Globus pallidus (tissue), 1 donor: ENCODE measurements at places on chromosomes 12 and 14.
A peak's percentile ranks its signal among the peaks of the same experiment; 100 is the strongest.

DNA sequence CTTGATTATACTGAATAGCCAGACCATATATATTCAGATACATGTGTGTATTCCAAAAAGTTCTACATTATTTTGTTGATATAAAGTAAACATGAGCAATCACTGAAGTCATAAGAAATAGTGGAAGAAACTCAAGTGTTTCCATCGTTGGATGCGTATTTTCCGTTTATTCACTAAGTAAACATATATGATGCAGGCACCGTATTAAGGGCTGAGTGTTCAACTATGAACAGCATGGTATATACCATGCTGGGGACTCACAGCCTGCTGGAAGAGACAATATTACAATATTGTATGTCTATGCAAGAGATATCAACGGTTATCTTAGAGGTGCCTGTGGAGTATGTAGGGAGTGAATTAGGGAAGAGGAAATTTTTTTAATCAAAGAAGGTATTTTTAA, 1.2 kb downstream of the PYROXD1 start:
- no peak for DNase-seq

GRCh38 chr12:66905201-66905600, 226.3 kb upstream of the GRIP1 start:
- DNase-seq = no peak

DNA sequence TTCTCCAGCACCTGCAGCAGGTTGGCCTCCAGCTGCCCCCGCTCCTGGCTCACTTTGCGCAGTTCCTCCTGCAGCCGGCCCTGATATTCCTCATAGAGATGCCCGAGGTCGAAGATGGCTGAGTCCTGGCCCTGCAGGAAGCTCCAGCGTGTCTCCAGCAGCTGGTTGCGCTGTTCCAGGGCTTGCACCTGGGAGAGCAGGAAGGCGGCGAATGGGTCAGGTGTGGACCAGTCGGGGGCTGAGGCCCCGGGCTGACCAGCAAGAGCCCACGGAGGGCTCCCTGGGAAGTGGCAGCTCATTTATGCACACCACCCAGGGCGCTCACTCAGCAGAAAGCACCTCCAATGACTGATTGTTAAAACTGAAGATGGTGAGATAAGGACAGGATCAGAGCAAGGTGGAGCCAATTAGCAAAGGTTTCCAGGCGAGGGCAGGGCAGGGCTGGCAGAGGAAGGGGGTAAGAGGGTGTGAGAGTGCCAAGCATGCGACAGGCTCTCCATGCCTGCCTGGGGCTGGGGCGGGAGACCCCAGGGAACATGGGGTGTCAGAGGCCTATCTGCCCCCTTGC, 6.3 kb downstream of the KRT80 start:
- no peak for DNase-seq

DNA sequence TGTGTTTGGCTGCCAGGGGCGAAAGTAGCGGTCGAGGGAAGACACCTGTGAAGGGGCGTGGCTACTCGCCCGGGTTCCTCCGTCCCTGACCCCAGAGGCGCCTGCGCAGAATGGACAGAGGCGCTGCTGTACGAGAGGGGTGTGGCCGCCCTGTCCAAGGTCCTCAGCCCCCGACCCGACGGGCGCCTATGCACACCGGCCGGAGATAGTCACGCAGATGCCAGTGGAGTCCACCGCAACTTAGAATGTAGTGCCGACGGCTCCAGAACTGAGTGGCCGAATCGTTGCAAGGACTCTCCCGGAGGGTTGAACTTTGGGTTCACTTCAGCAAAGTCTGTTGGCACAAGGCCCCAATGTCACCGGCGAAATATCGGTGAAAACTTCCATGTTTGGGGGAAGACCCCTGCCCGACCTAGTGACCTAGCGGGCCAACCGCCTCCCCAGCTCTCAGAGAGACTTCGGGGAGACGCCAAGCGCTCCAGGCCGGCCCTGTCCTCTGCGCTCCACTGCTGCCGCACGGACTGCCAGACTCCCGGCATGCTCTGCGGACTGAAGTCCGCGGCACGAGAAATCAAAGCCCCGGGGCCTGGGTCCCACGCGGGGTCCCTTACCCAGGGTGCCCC, 541 bp upstream of the RNU6-7 start:
- DNase-seq = peak; percentile 72

DNA sequence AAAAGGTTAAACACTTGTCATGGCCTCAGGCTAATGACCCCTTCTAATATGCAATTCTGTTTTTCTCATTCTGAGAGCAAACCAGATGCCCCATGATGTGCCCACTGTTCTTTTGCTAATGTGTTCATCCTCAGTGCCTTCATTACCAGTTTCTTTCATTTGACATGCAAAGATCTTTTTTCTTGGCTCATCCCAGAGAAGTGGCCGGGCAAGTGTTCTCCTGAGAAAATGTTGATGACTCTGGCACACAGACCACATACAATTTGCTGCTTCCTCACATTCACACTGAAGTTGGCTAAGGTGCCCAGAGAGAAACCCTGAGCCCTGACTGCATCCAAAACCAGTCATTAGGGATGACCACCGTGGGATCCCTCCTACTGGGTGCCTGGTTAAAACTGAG, 833.3 kb downstream of the DIO2 start:
- DNase-seq = no peak

DNA sequence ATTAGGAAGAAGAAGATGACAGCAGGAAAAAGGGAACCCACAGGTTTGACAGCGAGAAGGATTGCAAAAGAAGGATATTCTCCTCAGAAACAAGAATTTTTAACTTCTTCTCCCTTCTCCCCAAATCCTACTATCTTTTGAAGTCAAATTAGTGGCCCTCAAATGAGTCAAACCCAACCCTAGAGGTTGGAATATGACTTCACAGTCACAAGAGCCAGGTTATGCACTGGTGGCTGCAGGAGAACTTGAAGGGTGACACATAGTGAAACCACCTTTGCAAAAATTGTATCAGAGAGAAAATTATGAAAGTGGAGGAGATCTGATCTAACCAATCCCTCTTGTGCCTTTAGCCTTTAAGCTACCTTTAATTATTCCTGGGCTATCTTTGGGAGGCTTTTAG, 386.2 kb upstream of the CCDC196 start:
- DNase-seq = no peak

GRCh38 chr12:359091-359490, 30.0 kb downstream of the KDM5A start:
- DNase-seq = no peak

DNA sequence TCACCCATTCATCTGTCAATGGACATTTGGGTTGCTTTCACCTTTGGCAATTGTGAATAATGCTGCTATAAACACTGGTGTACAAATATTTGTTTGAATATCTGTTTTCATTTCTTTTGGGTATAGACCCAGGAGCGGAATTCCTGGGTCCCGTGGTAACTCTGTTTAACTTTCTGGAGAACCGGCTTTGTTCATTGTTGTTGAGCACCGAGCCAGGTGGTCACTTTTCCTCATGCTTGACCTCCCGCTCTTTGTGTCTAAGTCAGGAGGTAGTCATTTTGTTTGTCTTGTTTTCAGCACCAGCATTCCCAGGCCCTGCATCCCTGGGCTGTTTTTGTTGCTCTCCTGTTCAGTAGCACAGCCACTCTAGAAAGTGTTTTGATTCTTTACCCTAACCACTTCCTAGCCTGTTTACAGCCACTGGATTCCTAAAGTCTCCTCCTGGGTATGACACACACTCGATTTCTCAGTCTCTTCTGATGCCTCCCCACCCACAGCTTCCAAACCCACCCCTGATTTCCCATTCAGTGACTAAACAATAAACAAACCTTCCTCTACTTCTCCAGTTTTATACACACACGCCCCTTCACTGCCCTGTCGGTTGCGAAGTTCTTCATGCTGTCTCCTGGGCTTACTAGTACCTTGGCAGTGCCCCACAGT, 37.9 kb downstream of the B4GALNT3 start:
- no peak for DNase-seq

- no peak for DNase-seq
Observed at GRCh38 chr12:27164330-27165040, 79.6 kb upstream of the STK38L start.

- no peak for DNase-seq
Observed at GRCh38 chr14:30464481-30464880, 94.5 kb upstream of the G2E3 start.

DNA sequence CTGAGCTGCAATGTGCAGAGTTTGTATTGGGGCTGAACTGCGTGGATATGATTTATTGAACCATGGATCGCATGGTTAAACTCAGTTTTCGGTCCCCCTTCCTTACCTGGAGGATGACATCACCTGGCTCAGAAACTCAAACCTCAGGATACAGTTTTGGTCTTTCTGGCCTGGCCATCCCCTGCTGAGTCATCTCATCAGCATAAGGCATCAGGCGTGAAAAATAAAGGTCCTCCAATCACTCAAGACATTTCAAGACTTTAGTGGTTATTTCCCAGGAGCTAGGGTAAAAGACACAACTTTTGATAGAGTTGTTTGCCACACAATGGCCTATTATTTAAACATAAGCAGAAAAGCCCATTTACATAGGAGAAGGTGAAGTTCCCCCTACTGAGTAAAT, 631.1 kb upstream of the TMEM132C start:
- DNase-seq = no peak

- no peak for DNase-seq
Observed at GRCh38 chr12:106245767-106246166, 2.1 kb downstream of the CKAP4 start.

GRCh38 chr12:107458163-107458562, 227.4 kb upstream of the PWP1 start:
- DNase-seq = no peak
